ENCODE measurements at places on chromosomes 7 and 10. TPM values are rescaled to one million over a fixed set of nuclear protein-coding genes. Genes with fewer than 3 reads are reported as not detected.

The ANKRD7 gene
- total RNA-seq: not detected

The GPR22 gene
- total RNA-seq: 1.0 TPM

The NOLC1 gene
- total RNA-seq: 52.3 TPM

The PKD1L1 gene
- total RNA-seq: 0.54 TPM

The APBB1IP gene
- total RNA-seq: not detected

DNA sequence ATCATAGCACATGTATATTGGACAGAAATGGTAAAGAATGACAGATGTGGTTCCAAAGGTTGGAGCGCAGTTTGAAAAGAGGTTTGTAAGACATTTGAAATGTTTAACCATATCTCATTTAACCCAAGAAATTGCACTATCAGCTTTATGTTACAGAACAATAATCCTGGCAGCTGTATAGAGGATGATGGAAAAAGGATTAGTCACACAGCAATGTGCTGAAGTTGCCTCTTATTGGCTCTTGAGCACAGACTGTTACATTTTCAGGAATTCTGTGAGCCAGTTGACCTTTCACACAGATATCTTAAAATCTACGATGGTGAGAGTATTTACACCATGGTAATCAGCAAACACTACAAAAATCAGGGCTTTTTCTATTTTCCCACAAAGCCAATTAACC lies 3.9 kb downstream of the COG5 start:
- no peak for DNase-seq

DNA sequence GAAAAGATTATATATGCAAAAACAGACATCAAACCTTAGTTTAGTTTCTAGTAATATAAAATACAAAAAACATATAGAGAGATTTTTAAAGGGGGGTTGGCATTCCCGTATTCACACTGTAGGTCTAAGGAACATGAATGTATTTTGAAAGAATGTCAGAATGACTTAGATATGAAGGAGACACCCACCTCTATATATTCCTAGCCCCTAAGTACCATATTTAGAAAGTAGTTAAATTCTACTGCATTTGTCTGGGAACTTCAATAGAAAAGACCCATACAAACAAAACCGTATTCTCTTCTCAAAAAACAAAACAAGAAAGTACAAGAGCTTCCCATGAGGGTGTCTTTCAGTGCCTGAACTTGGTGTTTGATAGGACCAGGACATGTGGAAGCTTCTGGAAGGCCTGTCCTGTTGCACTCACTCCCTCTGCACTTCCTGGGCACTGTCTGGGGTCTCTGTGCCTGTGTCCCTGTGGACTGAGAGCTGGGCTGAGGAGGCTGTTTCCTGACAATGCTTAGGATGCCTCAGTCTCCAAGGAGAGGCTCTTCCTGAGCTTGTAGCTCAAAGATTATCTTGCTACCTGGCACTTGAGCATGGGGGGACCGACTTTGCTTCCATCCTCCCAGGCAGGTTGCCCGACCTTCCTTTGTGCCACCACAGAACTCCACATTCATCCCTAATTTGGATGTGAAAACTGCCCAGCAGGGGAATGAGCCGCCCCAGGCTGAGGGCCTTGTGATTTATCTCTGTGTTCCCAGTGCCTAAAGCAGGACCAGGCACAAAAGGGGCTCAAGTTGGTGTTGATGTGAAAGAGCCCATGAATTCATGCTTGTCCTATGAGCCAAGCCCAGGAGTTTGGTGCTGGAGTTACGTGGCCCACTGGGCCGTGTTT lies 44.4 kb upstream of the KLF6 start:
- DNase-seq: no peak

DNA sequence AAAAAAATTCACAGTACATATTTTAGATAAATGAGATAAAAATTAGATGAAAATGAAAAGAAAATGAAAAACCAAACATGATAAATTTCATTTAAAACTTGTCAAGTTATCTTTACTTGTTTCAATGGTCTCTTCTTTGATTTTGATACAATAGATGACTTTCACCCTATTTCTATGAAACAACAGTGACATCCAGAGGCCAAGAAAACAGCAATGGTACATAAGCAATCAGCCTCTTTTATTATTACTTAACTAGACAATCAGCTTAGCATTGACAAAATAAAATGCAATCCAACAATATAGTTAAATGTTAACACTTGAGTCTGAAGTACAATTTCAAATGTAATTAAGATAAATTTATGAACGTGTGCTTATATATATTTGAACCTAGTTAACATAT lies 74.8 kb upstream of the GPR37 start:
- peak; percentile 7 for DNase-seq

DNA sequence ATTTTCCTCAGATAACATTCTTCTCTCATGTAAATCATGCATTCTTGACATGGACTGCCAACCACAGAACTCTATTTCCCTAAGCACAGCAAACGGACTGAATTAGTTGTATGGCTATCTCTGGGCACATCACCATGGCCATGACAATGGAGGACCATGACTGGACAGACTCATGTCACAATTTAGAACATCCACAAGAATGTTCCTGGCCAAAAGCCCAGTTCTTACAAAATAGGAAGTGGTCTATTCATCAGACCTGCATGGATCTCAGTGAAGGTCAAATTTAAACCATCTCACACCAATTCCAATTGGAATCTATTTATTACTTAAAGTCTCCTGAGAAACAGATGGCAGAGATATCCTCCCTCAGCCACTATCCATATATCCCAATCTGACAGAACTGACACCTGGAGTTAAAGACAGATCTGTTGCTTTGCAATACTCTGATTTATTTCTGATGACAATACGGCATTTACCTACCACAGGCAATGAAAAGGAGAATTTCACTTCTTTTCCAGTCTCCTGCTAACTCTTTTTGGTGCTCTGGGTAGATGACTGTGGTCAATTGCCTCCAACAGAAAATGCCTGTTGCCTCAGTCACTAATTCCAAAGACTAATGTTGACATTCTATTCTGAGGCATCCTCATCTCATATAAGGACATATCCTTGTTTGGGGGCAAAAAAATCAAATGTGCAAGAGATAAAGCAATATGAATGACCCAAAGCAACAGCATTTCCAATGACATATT lies 254.8 kb downstream of the HTR7 start:
- DNase-seq: no peak

- no peak for DNase-seq
Observed at GRCh38 chr7:41641665-41642014, 61.2 kb downstream of the INHBA start.

GRCh38 chr7:34133983-34134782 lies 228.8 kb downstream of the BMPER start:
- DNase-seq: peak; percentile 76

- peak; percentile 28 for DNase-seq
Observed at GRCh38 chr10:96673318-96674099, 46.8 kb downstream of the PIK3AP1 start.

DNA sequence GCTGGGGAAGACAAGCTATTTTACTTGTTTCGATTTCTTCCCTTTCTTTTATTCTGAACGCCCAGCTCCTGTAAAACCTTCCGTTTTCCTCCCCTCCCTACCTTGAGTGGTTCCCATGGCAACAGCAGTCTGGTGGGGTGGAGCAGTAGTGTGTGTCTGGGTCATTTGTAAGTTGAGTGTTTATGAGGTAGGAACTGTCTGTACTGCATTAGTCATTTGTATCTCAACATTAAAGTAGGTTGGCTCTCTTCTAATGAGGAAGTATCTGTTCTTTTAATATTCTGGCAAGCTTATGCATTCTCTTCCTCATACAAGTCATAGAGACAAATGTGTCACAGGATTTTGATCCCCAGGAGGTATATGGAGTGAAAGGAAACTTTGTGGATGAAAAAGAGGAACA lies 85.3 kb upstream of the CCDC6 start:
- DNase-seq: no peak

- DNase-seq: peak; percentile 72
Observed at GRCh38 chr7:17444673-17445072, 146.2 kb downstream of the AHR start.

DNA sequence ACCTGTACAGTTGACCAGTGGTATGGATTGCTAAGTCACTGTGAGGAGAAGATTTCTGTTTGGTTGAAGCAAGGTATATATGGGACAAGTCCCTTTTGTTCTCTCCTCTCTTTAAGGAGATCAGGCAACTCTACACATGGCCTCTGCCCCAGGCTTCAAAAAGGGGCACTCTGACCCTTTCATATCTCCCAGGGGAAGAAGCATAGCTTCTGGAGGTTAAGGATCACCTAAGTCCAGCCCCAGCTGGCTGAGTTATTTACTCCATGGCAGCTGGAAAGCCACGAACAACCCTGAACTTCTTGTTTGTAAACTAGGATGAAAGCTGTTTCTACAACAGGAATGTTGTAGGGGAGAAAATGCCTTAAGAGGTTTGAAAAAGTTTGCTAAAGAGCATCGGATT lies 129.2 kb upstream of the FEZF1 start:
- no peak for DNase-seq
